ENCODE measurements at places on chromosomes 7 and 10.
A peak's percentile ranks its signal among the peaks of the same experiment; 100 is the strongest.

- peaks cover 57% of the 10 kb centered on the region for H3K36me3 ChIP-seq
- no peak for DNase-seq
- H3K27ac ChIP-seq: no peak overlapping the region
- H3K4me1 ChIP-seq: peaks cover 6% of the 10 kb centered on the region
- H3K4me3 ChIP-seq: no peak overlapping the region
- H3K27me3 ChIP-seq: no peaks in the 10 kb centered on the region
These were observed 253.3 kb downstream of the DIP2C start for GRCh38 chr10:436013-436697.

GRCh38 chr10:47179291-47179647 lies 120.7 kb upstream of the GDF10 start:
- no peak for DNase-seq
- H3K36me3 ChIP-seq: no peaks in the 10 kb centered on the region
- H3K27ac ChIP-seq: no peak overlapping the region
- peaks cover 2% of the 10 kb centered on the region for H3K4me1 ChIP-seq

DNA sequence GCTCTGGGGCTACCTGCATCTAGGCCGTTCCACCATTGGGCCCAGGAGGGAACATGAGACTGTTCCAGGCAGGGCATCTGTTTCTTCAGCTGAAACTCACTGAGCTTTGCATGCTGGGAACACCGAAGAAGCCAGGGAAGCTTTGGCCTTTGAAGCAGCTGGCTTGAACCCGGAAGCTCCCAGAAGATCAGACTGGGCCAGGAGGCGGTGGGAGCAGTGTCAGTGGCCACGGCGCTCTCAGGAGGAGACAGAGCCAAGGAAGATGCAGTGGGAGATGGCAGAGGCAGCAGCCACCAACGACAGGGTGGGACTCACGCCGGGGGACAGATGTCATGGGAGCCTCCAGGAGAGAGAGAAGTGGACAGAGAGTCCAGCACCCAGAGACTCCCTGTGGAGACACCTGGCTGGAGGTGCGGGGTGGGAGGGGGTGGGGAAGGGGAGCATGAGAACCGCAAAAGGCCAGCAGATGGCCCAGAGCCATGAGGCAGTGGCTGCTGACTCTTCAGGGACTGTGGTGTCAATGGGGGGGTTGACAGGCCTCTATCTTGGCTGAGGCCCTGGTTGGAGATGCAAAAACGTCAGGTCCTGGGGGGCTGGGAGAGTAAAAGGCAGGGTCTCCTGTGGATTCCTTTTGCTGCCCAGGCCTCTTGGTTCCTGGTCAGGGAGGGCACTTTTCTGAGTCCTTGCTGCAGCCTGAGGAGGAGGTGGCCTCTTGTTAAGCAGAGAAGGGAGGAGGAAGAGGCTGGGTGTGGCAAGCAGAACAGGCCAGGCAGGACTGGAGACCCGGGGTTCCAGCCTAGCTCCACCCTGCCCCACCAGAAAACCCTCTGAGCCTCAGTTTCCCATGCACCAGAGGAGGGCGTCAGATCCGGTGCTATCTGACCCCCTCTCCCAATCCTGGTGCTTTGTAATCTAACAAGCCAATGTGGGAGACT lies 6.3 kb upstream of the AQP1 start:
- H3K4me3 ChIP-seq: no peak overlapping the region
- no peaks in the 10 kb centered on the region for H3K27me3 ChIP-seq
- DNase-seq: no peak
- peak overlapping the region; percentile 30 for H3K27ac ChIP-seq
- H3K36me3 ChIP-seq: no peaks in the 10 kb centered on the region

DNA sequence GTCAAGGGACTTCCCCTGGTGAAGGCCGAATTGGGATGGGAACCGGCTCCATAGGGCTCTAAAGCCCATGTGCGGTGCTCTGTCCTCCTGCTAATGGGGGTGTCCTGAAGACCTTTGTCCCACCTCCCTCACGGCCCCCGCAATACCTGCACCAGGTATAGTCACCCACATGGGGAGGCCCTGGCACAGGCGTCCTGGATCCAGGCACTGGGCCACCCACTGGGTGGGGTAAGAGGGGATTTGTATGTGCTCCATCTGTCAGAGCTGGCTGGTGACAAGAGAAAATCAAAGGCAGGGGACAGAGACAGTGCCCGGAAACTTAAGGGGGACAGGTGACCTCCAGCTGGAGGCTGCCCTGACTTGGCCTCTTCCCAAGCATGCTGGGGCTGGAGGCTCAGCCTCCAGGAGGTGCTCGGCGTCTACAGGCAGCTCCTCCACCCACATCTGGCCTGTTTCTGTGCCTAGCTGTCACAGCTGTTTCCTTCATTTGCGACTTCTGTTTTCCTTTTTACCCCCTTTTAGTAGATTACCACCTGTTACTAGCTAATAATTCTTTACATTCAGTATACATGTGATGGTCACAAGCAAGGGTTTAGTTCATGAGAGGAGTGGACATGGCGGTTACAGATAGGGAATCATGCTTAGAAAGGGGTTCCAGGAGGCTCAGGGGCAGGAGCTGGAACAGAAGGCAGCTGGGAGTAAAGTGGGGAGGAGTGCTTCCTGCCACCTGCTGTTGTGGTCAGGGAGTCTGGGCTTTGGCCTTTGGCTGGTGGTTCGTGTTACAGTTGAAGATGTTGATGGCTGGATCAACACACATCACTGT lies 2.3 kb upstream of the CUZD1 start:
- peaks cover 4% of the 10 kb centered on the region for H3K27me3 ChIP-seq
- H3K27ac ChIP-seq: no peak overlapping the region
- no peak for DNase-seq
- no peaks in the 10 kb centered on the region for H3K36me3 ChIP-seq
- peaks cover 2% of the 10 kb centered on the region for H3K4me1 ChIP-seq

All from mesothelial cell of epicardium (in vitro differentiated cells).